ENCODE measurements at places on chromosomes 5 and 9. TPM values are rescaled to one million over a fixed set of nuclear protein-coding genes. Genes with fewer than 3 reads are reported as not detected.
A peak's percentile ranks its signal among the peaks of the same experiment; 100 is the strongest.

GRCh38 chr9:89218040-89218928, 39.7 kb upstream of the SHC3 start:
- no peak for DNase-seq

DNA sequence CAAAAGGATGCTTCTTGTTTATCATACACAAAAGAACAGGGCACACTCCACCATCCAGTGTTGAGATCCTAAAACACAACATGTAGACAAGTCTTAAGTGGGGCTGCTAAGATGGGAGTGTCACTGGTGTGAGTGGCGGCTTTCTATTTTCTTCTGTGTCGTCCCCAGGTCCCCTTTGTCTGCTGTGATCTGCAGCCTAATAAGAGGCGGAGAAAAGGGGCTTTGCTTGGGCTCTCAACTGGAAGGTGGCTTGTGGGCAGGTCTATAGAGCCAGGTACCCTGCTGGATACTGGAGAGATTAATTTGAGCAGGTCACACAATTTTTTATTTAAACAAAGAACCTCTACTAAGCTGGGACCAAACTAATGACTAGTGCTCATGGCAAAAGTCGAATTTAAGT, 126.1 kb upstream of the SAP30L start:
- DNase-seq: no peak

- DNase-seq: no peak
These were observed 192.5 kb upstream of the ZNF462 start for GRCh38 chr9:106670418-106670817.

PCDHB4 gene
- total RNA-seq: 7.8 TPM

CWC27 gene
- 23.3 TPM for total RNA-seq

DNA sequence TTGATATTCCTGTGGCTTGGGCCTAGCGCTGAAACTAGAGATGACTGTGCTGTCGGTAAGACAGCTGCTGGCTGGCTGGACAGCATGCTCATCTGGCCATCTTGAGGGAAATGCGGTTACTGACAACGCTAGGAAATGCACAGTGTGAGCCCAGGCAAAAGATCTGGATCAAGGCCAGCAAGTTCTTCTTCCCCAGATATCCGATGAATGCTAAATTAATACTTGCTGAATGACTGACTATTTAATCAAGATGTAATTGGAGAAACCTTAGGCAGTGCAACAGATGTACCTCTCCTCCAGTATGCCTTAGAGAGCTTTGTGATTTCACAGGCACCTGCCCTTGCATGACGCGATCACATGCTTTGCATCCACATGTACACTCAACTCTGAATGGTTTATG, 659.1 kb downstream of the EFNA5 start:
- peak; percentile 55 for DNase-seq

SV2C gene
- total RNA-seq: 17.8 TPM

DHX29 gene
- total RNA-seq: 22.9 TPM

GRCh38 chr9:14749741-14750211, 27.2 kb upstream of the CER1 start:
- no peak for DNase-seq

DNA sequence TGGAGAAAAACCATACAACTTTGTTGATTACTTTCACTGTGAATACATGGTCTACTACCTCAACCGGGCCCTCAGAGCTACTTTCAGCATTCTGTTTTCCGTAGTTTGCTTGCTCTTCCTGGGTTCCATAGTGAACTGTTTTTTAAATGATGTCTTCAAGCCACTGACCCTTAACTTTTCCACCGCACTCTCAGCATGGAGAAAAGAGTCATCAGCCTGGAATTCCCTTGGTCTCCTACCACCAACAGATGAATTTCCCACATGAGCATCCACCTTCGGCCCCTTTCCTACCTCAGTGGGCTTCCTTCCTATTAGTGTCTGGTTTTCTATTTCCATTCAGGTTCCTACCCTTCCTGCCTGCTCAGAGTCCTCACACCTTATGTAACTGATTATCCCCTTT, 135.9 kb upstream of the ADAMTSL1 start:
- DNase-seq: no peak

TSSK1B gene
- total RNA-seq: 0.54 TPM
